Tibial nerve (tissue), 4 donors: ENCODE measurements at places on chromosomes 4 and X. TPM values are rescaled to one million over a fixed set of nuclear protein-coding genes. Genes with fewer than 3 reads are reported as not detected.

KLF8 gene
- total RNA-seq: 23.7 TPM

DNA sequence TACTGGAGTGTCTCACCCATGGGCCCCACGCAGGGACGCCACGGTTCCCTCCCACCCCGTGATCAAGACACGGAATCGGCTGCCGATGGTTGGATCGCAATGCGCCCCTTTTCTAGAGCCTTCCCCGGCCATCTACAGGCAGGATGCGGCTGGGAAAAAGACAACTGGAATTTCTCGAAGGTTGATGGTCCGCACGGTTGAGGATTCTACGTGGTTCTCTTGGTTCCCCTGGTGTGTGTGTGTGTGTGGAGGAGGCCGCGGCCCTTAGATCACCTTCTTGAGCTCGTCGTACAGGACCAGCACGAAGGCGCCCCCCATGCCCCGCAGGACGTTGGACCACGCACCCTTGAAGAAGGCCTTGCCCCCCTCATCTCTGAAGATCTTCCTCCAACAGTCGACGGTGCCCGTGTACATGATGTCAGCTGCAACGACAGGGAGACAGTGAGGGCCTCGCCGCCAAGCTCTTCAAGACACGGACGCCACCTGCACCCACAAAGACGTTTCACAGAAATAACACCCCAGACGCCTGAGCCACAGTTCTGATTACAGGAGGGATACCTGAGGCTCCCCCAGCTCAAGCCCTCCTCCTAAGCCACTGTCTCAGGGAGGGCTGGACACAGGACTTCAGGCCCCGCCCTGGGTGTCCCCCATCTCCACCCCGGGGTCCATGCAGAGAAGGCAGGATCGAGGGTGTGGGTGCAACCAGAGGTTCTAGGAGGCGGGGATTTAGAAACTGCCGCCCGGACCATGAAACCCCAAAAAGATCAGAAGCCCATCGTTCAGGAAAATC, 5.4 kb downstream of the SLC25A6 start:
- H3K27ac ChIP-seq: no peak overlapping the region

GRCh38 chr4:6688879-6689505, 4.7 kb upstream of the S100P start:
- H3K36me3 ChIP-seq: no peaks in the 10 kb centered on the region
- peak; percentile 48 for DNase-seq
- peak overlapping the region; percentile 47 for H3K27ac ChIP-seq
- H3K4me1 ChIP-seq: no peaks in the 10 kb centered on the region
- H3K4me3 ChIP-seq: peak overlapping the region; percentile 10

DNA sequence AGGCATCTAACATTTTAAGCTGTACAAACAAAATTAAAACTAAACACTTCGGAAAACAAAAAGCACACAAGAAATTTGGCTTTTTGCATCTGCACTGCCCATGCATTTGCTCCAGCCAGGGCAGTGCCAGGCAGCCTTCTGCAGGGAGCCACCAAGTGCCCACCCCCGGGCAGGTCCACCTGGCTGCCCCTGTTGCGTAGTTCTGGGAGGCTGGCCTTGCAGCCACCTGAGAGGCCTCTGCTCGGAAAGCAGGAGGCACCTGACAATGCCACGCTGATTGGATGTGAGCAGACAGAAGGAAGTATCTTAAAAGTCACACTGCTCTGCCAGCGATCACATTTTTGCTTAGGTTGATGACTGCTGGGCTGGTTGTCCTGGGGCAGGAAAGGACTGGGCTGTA, 3.5 kb downstream of the TMEM271 start:
- no peak overlapping the region for H3K4me3 ChIP-seq
- no peak for DNase-seq
- peaks cover 4% of the 10 kb centered on the region for H3K27me3 ChIP-seq
- peaks cover 26% of the 10 kb centered on the region for H3K4me1 ChIP-seq

DNA sequence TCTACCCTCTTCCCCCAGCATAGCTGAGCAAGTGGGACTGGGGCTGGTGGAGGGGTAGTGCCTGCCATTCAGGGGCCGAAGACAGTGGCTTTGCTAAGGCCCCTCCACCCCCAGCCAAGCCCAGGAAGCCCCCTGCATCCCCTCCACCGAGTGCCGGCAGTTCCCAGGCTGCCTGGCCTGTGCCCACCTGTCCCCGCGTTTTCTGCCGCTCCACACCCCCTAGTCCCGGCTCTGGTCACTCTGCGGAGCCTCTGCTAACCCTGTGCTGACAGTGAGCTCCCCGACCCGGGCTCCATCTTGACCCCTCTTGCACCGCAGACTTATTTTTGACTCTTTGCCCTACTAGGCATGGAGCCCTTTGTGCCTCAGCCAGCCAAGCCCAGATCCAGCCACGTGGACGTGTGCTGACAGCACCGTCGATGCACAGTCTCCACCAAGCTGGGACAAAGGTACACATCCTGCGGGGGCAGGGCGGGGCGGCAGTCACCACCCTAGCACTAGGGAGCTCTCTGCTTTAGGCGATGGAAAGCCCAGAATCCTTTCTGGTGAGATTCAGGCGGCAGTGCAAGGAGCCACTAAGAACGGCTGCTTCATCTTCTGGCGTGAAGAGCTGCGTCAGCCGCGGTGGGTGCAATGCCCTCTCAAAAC, 96.6 kb downstream of the PHKA2 start:
- H3K4me1 ChIP-seq: peaks cover 21% of the 10 kb centered on the region
- H3K27ac ChIP-seq: peak overlapping the region; percentile 84
- H3K4me3 ChIP-seq: peak overlapping the region; percentile 26
- no peaks in the 10 kb centered on the region for H3K27me3 ChIP-seq
- DNase-seq: no peak
- no peaks in the 10 kb centered on the region for H3K36me3 ChIP-seq

GRCh38 chrX:9609499-9609898, 144.6 kb downstream of the TBL1X start:
- H3K27ac ChIP-seq: no peak overlapping the region
- H3K4me3 ChIP-seq: no peak overlapping the region
- DNase-seq: no peak
- no peaks in the 10 kb centered on the region for H3K4me1 ChIP-seq
- no peaks in the 10 kb centered on the region for H3K36me3 ChIP-seq

GRCh38 chrX:6732101-6732500, 197.2 kb upstream of the VCX3A start:
- no peaks in the 10 kb centered on the region for H3K4me1 ChIP-seq
- DNase-seq: no peak
- no peak overlapping the region for H3K27ac ChIP-seq
- H3K4me3 ChIP-seq: no peak overlapping the region

GRCh38 chrX:24646745-24647182, 383 bp downstream of the PCYT1B start:
- H3K4me3 ChIP-seq: peak overlapping the region; percentile 43
- H3K4me1 ChIP-seq: no peaks in the 10 kb centered on the region
- H3K36me3 ChIP-seq: no peaks in the 10 kb centered on the region
- H3K27me3 ChIP-seq: no peaks in the 10 kb centered on the region

COQ2 gene
- 9.2 TPM for total RNA-seq

DNA sequence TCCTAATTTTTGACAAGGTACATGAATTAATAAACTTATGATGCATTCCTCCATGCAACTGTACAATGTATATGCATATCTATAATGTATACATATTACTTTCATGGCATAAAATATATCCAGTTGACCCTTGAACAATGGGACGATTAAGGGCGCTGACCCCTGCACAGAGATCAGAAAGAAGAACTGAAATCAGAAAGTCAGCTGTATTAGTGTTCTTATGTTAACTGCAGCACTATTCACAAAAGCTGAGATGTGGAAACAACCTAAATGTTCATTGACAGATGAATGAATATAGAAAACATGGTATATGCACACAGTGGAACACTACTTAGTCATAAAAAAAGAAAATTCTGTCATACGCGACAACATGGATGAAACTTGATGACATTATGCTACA, 457.1 kb downstream of the GBA3 start:
- H3K36me3 ChIP-seq: no peaks in the 10 kb centered on the region
- H3K27ac ChIP-seq: no peak overlapping the region
- no peak overlapping the region for H3K4me3 ChIP-seq
- no peak for DNase-seq
- no peaks in the 10 kb centered on the region for H3K27me3 ChIP-seq
- no peaks in the 10 kb centered on the region for H3K4me1 ChIP-seq

TLR6 gene
- 5.4 TPM for total RNA-seq

SLC38A5 gene
- 6.6 TPM for total RNA-seq

DNA sequence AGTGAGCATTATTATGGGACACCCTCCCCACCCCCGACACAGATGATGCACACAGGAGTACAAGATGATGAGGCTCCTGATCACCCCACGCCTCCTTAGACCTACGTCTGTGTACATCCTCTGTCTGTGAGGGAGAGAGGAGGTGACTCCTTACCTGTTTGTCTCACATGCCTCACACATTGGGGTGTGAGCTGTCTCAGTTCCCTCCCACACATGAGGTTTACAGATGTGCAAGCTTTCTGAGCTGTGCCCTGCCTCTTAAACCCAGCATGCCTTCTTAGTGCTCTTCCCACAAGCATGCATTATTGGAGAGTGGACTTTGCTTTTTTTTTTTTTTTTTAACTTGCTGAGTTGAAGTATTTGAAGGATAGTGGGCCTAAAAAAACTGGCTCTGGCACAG, 76.7 kb downstream of the CLCN5 start:
- peaks cover 4% of the 10 kb centered on the region for H3K27me3 ChIP-seq
- no peak overlapping the region for H3K27ac ChIP-seq
- H3K4me1 ChIP-seq: no peaks in the 10 kb centered on the region
- DNase-seq: no peak
- H3K4me3 ChIP-seq: no peak overlapping the region
